ENCODE measurements at places on chromosomes 5 and 9.
A peak's percentile ranks its signal among the peaks of the same experiment; 100 is the strongest.

GRCh38 chr9:29750062-29750461 lies 2176.8 kb upstream of the C9orf72 start:
- DNase-seq: no peak

DNA sequence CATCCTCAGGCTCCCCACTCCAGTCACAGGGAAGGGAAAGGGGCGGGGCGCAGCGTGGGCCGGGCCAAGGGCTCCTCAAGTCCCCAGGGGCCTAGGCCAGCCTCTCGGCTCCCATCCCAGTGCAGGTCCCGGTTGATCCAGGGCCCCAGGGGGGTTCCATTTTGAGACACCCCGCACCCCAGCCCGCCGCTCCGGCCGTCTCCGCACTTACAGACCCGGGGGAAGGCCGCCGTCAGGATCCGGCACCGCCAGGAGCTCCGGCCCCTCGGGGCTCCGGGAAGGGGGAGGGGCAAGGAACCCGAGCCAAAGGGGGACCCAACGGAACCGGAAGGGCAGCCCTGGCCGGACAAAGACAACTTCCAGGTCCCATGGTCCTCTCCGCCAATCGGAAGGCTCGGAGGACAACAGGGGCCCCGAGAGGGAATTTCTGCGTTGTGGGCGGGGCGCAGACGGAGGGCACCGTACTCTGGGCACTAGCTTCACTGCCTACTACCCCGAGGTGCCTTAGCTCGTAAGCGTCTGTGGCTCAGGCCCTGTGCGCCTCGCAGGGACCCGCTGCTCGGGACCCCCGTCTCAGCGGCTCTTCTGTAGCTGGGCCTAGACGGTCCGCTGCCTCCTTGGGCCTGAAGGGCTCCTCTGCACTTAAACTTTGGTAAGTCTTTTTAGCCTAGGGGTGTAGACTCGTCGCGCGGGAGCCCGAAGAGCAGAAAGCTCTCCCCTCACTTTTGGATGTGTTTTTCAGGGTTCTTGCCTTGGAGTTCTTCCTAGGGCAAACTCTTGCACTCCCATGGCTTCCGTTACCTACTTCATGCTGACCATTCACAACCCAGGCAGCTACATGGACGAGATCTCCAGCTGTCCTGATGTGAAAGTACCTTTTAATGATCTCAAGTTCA lies at the start of gene ZBTB26:
Gene ZBTB26, minus strand, starts transcription at position 287 of the 896 bp plus-strand sequence. CDS start 11,578 bp downstream, outside the sequence.
- peak; percentile 76 for DNase-seq

GRCh38 chr9:69392826-69393225 lies 67.8 kb downstream of the ENTREP1 start:
- no peak for DNase-seq

- no peak for DNase-seq
Observed at GRCh38 chr5:169161022-169161680, 139.8 kb downstream of the SLIT3 start.

GRCh38 chr5:77214151-77214550 lies 3.7 kb downstream of the PDE8B start:
- DNase-seq: no peak

DNA sequence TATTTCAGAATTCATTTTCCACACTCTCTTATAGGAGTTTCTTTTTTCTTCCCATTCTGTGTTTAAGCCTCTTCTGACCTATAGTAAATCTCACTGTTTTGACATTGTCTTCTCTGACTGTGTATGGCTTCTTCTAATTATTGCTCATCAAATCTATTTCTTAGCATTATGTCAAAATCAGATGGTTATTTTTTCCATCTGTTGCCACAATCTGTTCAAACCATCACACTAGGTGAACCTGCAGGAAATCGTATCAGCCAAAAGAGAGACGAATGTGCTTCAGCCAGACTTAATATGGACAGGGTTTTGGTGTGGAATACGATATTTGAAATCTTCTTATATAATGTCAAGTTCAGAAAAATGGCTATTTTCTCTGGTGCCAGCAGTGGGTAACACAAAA lies 15.9 kb upstream of the SEMA4D start:
- no peak for DNase-seq

GRCh38 chr9:103261951-103262350 lies 266.8 kb downstream of the CYLC2 start:
- no peak for DNase-seq

DNA sequence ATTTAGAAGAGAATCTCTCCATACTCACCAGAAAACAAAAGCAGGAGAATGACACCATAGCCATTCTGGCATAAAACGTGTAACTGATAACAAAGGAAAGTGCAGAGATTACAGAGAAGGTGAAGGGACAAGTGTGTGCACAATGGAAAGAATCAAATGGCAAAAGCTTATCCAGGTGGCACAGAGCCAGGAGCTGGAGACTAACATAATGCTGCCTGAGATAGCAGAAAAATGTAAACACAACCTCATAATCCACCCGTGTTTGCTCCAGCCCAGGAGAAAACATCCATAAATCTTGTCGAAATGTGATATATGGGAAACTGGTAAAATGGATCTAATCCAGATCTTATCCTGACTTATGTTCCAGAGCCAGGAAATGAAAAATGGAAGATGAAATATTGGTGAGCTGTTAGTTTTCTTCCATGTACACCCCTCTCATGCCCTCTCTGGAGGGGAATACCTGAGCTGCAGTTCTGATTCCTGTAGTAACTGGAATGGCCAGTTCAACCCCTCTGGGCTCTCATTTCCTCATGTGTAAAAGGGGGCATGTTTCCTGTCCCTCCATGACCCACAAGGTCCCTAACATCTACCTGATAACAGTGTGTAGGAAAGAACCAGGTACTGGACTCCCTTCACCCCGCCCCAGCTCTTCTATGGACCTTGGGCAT lies 212.3 kb upstream of the DAPK1 start:
- no peak for DNase-seq

DNA sequence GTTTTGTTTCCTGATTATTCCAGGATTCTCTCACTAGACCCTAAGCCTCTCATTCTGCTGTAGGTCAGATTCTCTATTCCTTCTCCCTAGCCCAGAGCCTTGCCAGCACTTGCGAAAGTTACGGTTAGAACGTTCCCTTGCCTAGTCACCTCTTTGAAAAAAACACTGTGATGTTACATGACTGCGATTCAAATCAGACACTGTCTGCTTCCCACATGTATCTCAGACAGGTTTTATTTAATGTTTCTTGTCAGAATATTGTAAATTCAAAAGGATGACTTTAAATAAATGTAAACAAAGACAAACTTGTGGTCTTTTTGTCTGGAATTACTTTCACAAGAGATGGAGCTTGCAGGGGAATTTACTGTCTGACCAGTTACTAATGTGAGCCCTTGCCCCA lies 116.5 kb upstream of the OTULINL start:
- DNase-seq: no peak

GRCh38 chr5:170393958-170394357 lies 4.8 kb upstream of the KCNMB1 start:
- no peak for DNase-seq

DNA sequence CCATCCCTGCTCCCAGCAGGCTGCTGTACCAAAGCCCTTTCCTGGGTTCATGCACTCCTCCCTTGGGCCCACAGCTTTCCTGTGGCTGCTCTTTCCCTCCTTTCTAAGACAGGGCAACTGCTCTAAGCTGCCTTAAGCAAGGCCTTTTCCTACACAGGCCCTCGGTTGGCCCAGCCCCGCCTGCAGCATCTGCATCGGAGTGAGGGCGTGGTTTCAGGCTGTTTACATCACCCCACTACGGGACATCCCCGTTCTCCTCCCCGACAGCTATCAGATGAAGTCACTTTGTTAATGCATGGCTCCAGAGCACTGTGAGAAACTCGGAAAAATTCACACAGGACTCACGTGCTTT lies 3.4 kb downstream of the DPH7 start:
- DNase-seq: no peak

DNA sequence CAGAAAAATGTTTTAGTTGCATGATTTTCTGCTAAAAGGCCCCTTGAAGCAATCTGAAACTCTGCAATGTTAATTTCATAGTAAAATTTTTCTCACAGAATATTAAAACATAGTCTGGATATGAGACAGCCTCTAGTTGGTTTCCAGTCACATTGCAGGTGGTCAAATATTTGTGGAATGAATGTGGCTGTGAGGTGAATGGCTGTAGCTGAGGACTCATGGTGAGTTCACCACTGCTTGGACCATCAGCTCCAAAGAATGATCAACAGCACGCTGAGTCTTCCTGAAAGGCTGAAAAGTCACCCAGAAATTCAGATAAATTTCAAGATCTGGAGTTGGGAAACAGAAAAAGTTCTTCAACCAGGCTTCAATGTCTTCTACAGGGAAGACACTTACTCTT lies 79.8 kb downstream of the MAT2B start:
- no peak for DNase-seq

GRCh38 chr9:123941524-123942070 lies 11.7 kb upstream of the DENND1A start:
- DNase-seq: no peak

DNA sequence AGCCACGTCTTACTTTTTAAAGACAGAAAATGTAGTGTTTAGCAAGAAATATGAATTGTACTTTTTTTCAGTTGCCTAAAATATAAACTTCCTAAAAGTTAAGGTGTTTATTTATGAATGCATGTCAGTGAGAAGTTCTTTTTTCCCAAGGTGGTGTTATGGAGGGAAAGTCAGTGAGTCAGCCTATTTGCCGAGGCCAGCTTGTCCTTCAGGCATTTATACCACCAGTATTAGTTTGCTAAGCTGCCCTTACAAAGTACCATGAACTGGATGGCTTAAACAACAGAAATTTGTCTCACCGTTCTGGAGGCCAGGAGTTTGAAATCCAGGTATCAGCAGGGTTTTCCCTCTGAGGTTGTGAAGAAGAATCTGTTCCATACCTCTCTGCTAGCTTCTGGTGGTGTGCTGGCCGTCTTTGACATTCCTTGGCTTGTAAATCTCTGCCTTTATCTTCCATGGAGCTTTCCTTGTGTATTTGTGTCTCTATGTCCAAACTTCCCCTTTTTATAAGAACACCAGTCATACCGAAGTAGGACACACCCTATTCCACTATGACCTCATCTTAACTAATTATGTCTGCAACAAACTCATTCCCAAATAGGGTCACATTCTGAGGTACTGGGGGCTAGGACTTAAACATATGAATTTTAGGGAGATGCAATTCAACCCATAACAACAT lies 38.4 kb downstream of the PRKACG start:
- no peak for DNase-seq

- DNase-seq: no peak
Observed at GRCh38 chr9:135215571-135216161, 128.2 kb downstream of the OLFM1 start.

DNA sequence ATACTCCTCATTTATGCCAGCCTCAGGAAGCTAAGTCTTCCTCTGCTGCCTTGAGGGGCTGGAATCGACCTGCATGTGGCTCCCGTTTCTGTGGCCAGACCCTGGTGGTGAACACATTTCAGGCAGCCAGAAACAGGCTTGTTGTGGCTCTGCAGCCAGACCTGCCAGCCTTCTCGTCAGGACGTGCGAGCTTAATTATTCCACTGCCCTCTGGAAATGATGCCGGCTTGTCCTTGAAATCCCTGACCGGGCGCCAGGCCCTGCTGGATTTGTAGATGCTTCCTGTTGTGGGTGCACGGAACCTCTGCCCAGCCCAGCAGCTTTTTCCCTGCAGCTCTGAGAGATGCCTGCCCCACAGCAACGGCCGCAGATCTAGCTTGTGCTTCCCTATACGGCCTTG lies 41.6 kb downstream of the PDZD2 start:
- no peak for DNase-seq

DNA sequence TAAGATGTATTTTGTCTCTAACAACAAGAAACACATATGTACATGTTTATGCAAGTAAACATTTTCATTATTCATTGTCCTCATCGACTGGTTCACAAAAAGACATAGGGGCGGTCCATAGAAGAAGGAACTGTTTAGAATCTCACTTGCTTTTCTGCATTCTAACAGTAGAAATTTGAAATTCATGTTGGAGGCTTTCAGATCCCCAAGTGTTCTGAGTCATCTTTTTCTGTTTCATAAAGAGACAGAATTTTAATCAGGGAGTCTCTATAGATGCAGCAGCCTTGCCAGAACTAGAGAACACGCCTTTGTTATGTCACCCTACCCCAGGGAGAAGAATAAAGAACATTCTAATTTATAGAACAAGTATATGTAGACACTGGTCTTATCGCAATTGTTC lies 324.3 kb downstream of the GABRG2 start:
- DNase-seq: no peak

GRCh38 chr5:95244479-95244878 lies 40.4 kb downstream of the MCTP1 start:
- DNase-seq: no peak

DNA sequence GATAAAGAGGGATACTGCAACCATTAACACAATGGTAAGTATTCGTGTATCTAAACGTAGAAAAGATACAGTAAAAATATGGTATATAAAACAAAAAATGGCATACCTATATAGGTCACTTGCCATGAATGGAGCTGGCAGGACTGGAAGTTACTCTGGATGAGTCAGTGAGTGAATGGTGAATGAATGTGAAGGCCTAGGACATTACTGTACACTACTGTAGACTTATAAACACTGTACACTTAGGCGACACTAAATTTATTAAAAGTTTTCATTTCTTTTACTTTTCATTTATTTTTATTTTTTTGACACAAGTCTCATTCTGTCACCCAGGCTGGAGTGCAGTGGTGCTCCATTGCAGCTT lies 14.1 kb downstream of the TDRD7 start:
- no peak for DNase-seq

- DNase-seq: no peak
Observed at GRCh38 chr5:154603953-154604679, 126.1 kb upstream of the HAND1 start.

DNA sequence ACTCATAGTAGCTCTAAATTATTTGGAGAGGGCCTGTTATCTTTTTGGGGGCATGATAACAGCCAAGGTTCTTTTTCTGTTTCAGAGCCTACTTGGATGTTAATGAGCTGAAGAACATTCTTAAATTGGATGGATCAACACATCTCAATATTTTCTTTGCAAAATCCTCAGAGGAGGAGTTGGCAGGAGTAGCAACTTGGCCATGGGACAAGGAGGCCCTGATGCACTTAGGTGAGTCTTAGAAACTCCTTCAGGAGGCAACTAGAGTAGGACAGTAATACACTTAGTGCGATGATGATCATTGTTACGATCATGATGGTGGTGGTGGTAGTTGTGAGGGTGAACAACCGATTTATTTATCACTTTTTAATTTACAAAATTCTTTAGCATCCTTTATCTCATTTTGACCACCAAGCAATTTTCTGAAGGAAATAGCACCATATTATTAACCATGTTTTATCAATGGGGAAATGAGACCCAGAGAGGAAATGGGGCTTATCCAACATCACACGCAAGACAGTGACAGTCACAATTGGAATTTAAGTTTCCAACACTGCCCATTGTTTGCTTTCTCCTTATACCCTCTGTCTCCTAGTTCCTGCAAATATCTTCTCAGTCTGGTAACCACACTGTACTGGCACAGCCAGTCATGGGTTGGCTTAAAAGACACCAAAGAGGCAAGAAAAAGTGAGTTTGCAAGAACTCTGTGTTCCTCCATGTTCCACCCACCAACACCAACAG lies 54.0 kb downstream of the PAPPA start:
- DNase-seq: no peak
